Urinary bladder (tissue), 4 donors: ENCODE measurements at places on chromosomes 7 and 10. TPM values are rescaled to one million over a fixed set of nuclear protein-coding genes. Genes with fewer than 3 reads are reported as not detected.

MGAM2 gene
- total RNA-seq = 0.05 TPM

TDRD1 gene
- 0.53 TPM for total RNA-seq

GRCh38 chr10:18508587-18508986, 142.8 kb downstream of the NSUN6 start:
- no peak for DNase-seq

DNA sequence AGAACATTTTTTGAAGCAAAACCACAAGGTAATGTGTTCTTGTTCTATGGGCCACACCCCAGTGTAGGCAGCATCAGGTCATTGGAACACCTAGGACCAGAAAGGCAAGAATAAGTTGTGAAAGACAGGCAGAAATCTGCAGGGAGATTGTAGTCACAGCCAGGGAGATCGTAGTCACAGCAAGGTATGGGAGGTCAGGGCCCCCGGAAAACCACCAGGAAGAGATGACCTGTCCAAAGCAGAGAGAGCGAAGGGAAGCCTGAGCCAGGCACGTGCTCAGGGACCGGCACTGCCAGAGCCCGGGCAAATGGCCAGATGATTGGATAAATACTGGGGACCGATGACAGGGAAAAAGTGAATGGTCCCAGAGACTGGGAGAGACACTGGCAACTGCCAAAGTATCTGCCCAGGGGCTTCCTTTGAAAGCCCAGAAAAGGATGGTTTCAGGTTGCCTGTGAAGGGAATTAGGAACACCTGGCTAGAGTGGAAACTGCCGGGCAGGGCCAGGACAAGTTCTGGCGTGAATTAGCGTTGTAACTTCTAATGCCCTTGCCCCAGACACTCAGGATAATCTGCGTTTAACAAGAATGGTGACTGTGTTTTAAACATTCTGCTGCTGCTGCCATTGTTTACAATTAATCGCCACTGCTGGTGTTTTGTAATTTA, 3.9 kb upstream of the NOBOX start:
- DNase-seq = no peak

DNA sequence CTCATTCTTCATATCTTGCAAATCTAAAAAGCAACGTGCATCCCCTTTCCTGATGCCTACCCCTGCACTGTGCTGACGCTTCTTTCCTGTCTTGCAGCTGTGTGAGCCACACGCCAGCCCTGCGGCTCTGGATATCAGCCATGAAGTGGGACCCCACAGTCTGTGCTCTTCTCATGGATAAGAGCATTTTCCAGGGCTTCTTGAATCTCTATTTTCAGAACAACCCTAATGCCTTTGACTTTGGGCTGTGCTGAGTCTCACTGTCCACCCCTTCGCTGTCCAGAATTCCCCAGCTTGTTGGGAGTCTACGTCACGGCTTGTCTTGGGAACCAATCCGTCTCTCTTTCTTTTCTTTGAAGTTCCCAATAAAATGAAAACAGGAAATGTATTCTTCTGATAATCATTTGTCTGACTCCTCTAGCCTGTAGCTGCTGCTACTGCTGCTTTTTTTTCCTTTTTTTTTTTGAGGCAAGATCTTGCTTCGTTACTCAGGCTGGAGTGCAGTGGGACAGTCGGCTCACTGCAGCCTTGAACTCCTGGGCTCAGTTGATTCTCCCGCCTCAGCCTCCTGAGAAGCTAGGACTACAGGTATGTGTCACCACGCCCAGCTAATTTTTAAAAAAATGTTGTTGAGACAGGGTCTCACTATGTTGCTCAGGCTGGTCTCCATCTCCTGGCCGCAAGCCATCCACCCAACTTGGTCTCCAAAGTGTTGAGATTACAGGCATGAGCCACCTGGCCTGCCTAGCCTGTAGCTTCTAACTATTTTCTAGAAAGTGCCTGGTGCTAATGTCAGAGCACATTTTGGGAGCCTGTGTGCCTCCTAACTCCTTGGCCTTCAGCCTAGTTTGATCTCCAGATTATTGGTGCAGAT, 30.3 kb downstream of the GSTO2 start:
- no peak for DNase-seq

DNA sequence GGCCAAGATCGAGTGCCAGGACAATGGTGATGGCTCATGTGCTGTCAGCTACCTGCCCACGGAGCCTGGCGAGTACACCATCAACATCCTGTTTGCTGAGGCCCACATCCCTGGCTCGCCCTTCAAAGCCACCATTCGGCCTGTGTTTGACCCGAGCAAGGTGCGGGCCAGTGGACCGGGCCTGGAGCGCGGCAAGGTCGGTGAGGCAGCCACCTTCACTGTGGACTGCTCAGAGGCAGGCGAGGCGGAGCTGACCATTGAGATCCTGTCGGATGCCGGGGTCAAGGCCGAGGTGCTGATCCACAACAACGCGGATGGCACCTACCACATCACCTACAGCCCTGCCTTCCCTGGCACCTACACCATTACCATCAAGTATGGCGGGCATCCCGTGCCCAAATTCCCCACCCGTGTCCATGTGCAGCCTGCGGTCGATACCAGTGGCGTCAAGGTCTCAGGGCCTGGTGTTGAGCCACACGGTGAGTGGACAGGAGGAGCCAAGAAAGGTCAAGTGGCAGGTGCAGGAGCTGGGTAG, 14.6 kb downstream of the FLNC start:
- no peak for DNase-seq

DNA sequence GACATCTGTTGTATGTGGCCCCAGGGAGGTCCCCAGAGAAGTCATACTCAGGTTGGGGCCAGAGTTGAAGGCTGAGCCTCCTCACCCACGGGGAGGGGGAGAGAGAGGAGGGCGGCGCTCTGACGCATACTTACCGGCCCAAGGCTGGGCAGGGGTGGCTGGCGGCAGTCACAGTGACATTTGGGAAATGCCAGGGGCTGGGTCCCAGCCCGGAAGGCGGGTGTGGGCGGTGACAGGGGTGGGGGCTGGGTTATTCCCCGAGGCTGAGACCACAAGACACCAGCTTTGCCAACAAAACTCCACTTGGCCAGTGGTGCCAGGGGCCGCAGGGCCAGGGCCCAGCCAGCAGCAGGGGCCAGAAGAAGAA, 41.1 kb downstream of the RASGEF1A start:
- no peak for DNase-seq

DNA sequence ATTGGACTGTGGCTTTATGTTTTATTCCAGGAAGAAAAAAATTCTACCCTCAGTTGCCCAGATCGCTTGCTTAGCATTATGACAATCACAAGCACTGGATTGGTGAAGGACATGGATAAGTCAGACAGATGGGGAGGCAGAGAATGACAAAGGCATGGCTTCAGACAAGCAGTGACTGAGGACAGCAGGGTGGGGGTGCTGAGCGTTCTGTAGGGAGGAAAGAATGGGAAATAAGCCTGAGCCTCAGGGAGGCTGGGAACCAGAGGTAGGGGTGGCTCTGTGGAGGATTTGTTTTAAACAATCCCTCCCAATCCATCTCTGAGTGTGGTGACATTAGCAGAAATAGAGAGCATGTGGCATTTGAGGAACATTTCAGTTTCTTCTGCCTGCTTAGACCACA, 896.9 kb downstream of the CCSER2 start:
- DNase-seq = no peak

DNA sequence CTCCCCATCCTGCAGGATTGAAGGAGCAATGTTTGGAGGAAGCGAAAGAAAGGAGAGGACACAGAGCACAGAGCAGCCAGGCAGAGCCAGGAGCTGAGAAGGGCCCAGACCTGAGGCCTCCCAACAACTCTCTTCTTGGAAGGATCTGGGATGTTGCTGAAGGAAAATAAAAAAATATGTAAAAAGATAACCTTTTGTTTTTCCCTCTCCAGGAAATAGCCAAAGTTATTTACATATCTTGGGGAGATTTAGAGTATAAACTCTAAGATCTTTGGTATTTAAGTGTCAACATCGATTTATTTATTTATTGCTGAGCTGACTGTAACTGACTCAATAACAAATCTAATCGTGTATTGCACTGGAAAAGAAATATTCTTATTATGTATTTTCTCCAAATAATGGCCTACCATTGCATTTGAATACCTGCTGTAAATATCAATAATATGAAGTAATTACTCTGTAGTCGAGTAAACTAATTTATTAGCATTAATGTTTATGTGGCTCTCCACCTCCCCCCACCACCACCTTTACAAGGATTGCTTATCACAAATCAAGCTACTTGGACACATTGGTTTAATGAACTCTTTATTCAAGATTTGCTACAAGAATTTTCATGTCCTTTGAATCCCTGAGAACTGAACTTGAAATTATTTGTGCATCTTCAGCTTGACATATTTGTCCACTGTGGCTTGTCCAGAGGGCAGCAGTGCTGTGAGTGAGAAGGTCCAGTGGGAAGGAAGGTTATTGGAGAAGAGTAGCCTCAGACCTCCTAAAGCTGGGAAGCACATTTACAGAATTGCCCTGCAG, 1.8 kb upstream of the HOXA11 start:
- DNase-seq = no peak
